ENCODE measurements at places on chromosomes 11 and 22. TPM values are rescaled to one million over a fixed set of nuclear protein-coding genes. Genes with fewer than 3 reads are reported as not detected.

OR2AG2 gene
- 0.17 TPM for total RNA-seq

SLC6A5 gene
- not detected for total RNA-seq

OR5AP2 gene
- total RNA-seq = not detected

OR52I1 gene
- not detected for total RNA-seq

DNHD1 gene
- 18.4 TPM for total RNA-seq

ISX gene
- not detected for total RNA-seq

KIF18A gene
- 0.34 TPM for total RNA-seq

TIMP3 gene
- 81.7 TPM for total RNA-seq
